ENCODE measurements at places on chromosomes 5 and 9.

DNA sequence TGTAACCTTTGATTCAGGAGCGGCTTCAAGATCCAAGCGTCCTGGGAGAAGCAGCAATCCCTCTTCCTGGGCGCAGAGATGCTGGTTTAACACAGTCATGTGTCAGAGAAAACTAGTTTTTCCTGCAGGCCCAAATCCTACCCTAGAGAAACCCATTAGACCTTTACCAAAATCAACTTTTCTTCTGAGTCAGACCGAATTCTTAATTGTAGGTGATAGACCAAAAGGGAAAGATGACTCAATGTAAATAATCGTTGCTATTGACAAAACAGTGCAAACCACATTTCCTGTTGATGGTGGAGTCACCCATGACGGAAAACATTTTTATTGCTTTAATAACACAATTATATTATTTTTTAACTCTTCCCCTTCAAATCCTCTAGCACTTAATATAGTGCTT is 40.1 kb downstream of the SLC1A1 start:
- no peak for DNase-seq

DNA sequence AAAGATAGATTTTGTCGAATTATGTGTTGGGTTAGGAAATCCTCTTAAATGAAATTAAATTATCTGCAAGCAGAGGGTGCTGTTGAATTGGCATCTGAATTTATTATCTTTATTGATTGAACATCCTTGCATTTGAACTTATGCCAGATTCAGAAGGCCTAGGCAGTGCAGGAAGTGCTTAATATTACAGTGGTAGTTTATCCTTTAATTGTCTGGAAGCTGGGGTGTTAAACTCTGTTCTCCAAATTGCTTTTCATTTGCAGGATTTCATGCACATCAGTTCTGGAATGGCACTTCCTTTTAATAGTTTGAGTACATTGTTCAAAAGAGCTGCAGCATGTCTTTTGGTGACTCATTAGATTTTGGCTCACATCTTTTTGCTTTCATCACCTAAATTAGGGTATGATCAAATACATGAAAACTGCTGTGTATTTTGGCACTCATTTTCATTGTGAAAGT is 186.3 kb downstream of the KDM4C start:
- DNase-seq, result no peak

DNA sequence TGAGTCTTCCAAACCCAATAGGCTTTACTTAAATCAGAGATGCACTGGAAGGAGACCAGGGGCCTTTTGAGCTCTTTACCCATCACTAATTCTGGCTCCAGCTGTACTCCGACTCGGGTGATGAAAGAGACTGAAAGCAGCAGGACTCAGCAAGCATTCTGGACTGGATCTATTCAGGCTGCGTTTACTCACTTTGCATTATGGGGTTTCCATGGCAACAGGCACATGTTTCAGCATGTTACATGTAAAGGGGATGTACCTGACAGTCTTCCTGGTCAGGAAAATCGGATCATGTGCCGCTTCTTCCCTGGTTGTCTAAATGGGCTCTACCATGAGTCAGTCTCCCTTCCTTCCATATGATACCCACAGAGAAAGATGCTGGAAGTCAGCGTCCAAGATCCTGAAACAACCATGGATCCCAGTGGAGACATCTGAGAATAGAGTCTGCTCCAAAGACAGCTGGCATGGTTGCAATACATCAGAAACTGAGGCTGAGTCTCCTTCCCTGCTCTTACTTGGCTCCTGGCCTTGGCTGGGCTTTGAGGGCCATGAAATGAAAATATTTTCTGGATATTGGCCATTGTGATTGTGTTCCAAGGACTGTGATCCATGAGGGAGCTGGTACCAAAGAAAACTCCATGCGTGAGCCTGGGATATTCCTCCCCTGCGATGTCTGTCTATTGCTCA is 102.5 kb upstream of the TNC start:
- DNase-seq, result no peak

GRCh38 chr5:115639377-115639776 is 13.5 kb upstream of the TMED7 start:
- no peak for DNase-seq

- no peak for DNase-seq
Measured at GRCh38 chr5:180215783-180216630, 7.0 kb upstream of the RASGEF1C start.

DNA sequence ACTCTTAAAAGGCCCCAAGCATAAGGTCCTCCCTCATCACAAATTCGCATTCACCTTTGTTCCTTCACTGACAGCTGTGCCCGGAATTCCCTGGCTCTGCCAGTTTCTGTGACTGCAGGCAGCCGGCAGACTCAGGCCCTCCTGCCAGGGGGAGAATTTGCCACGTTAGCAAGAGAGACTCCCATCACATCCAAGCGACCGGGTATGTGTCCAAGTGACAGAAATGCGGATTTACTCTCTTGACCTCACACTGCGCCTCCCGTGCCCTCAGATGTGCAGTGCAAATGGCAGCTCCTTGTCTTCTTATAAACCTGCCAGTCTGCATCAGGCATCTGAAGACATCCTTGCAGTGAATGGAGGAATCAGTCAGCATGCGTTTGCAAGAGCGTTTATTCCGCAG is 187.1 kb upstream of the WWC1 start:
- no peak for DNase-seq

GRCh38 chr5:67842806-67843205 is 372.8 kb upstream of the PIK3R1 start:
- peak; percentile 11 for DNase-seq

DNA sequence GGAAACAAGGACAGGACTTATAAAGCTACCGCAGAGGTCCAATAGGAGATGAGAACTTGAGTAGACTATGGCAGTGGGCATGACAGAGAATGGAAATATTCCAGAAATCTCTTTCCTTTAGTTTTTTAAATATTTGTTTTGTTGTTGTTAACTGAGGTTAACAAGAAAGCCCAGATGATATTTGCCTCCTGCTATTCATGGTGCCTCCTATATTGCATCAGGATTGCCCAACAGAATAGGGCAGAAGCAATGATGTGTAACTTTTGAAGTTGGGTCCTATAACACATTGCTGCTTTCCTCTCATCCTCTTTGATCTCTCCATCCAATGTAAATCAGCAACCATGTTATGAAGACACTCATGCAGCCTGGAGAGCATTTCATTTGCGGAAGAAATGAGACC is 42.8 kb downstream of the PDE4D start:
- DNase-seq, result no peak

DNA sequence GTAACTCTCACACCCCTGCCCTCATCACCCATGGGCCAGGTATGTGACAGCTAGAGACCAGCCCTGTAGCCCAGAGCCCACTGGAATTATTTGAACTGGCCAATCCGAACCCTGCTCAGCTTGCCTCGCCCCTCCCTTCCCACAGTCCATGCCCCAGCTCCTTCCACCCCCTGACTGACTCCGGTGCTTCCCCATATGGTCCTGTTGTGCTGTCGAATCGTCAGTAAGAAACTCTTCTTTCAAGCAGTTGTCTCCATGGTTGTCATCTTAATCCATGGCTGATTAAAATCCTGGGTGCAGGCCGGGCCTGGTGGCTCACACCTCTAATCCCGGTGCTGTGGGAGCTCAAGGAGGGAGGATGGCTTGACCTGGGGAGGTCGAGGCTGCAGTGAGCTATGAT is 118.5 kb downstream of the COL23A1 start:
- DNase-seq, result no peak

DNA sequence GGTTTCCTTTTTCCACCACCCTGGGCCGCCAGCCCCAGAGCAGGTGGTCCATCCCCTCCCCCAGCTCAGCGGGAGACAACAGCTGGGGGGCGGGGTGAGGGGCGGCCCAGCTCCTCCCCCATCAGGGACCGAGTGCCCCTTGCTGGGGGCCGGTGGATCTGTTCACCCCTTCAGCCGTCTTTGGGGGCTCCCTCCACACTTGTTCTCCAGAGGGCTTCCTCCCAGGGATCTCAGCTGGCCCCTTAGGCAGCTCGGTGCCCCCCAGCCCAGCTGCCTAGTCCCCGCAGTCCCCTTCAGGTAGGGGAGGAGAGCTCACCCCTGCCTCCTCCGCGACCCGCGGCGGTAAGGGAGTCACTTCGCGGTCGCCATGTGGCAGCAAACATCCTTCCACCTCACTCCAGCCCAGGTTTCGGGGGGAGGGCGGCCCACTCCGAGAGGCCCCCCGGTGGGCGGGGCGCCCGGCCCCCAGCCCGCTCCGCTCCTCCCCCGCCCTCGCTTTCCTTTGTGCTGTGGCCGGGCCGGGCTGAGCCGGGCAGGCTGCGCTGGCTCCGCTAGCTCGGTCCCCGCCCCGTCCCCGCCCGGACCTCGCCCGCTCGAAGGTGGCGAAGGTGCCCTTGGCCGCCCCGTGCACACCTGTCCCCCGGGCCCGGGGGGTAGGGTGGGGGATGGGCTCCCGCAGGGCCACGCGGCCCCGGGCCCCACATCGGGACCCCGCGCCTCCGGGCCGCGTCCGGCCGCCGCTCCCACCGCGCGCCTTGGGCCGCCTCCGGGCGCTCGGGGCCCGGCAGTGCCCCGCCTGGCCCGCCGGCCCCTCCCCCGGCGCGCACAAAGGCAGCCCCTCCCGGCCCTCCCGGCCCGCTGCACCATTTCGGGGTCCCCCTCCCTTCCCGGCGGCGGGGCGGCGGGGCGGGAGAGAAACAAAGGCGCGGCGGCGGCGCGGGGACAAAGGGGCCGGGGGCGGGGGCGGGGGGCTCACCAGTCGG is 683 bp downstream of the DBN1 start:
- no peak for DNase-seq

DNA sequence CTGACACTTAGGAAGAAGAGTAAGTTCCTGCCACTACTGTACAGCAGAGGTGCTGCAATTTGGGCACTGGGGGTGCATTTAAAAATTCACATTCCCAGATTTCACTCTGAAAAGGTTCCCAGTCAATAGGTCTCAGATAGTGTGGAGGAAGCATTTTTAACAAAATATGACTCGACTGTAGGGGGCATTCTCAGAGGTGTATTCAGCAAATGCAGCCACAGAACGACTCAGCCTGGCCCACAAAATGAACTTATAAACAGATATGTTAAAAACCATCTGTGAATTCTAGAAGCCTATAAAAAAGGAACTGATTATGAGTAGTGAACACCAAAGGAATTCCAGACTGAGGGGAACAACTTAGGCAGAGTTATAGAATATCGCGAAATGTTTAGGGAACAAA is 31.1 kb downstream of the MLLT3 start:
- no peak for DNase-seq

- no peak for DNase-seq
Measured at GRCh38 chr5:179421144-179421901, 76.1 kb upstream of the ADAMTS2 start.

DNA sequence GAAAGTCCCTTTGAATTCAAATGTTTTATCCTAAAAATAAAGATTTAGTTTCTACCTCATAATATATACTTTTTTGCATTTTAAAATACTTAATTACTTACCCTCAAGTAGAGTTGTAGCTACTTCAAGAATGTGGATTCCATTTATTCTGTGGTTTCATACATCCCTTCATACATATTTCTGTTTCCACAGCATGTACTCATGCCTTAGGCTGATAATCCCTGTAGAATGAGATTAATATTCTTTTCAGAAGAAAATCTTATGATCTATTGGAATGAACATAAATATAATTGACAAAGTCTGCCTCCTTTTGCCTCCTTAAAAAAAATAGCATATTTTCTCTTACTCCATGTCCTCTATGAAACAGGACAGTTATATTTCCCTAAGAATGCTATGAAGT is 465.7 kb downstream of the DTWD2 start:
- DNase-seq, result no peak

- peak; percentile 98 for DNase-seq
Measured at GRCh38 chr5:115414406-115415142, 118.1 kb upstream of the CCDC112 start.

DNA sequence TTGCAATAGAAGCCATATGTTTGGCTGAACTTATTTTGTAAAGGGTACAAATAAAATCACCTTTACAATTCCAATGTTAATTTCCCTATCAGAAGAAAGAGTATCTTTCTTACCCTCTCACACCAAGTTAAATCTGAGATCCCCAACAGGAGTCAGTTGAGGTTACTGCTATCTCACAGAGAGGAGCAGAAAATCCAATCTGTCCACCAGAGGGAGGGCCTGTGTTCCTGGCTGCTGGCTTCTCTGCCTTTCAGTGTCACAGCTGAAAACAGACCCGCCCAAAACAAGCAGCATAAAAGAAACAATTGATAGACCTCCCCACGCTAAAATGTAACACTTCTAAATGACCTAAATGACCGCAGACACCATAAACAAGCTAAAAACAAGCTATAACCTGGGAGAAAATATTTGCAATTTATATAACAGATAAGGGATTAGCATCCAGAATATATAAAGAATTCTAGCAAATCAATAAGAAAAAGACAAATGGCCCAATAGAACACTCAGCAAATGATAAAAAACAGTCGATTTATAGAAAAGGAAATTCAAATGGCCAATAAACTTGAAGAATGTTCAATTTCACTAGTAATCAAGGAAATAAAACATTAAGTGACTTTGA is 24.5 kb upstream of the MVB12B start:
- peak; percentile 24 for DNase-seq

GRCh38 chr5:133214153-133214820 is 162.5 kb downstream of the HSPA4 start:
- DNase-seq, result no peak

DNA sequence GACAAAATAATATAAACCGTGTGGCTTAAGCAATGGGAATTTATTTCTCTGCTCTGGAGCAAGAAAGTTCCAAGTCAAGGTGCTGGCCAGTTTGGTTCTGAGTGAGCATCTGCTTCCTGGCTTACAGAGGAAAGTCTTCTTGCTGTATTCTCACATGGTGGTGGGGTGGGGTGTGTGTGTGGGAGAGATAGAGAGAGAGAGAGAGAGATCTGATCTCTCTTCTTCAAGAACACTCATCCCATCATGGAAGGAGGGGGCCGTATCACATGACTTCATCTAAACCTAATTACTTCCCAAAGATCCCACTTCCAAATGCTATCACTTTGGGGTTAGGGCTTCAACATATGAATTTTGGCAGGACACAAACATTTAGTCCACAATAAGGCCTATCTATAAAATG is 91.2 kb downstream of the PRR16 start:
- no peak for DNase-seq

Measured in HFF-Myc (cell line).